NCI-H187 (cell line): ENCODE measurements at places on chromosomes 13 and 19.

DNA sequence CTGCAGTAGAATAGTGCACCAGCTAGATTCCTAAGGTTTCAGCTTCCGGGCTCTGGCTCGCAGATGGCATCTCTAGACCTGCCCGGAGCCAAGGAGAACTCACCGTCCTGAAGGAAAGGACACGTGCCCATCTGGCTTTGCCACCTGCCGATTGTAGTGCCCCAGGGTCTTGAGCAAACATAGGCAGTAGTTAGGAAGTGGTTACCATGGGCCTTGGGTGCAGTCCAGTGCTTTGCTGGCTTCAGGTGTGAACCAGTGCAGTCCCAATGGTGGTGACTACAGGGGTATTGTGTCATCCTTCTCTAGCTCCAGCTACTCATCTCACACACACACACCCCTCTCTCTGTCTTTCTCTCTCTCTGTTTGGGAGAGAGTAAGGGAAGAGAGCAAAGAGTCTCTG is 61.4 kb upstream of the TEX29 start:
- no peak for DNase-seq

DNA sequence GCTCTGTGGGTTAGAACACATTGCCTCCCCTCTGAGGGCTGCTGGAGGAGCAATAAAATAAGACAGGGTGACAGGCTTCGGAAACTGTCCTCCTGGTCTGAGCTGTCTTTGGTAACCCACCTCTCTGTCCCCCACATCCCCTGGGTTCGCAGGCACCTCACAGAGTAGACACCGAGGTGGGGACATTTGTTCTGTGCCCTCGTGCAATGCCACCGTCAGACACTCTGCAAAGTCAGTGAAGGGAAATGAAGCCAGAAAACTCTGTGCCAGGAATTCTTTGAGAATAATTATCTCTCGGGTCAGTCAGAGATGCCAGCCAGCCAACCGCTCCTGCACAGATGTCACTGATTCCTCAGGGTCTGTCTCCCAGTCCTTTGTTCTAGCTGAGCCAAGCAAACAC is 493.6 kb downstream of the FOXO1 start:
- DNase-seq, result no peak

DNA sequence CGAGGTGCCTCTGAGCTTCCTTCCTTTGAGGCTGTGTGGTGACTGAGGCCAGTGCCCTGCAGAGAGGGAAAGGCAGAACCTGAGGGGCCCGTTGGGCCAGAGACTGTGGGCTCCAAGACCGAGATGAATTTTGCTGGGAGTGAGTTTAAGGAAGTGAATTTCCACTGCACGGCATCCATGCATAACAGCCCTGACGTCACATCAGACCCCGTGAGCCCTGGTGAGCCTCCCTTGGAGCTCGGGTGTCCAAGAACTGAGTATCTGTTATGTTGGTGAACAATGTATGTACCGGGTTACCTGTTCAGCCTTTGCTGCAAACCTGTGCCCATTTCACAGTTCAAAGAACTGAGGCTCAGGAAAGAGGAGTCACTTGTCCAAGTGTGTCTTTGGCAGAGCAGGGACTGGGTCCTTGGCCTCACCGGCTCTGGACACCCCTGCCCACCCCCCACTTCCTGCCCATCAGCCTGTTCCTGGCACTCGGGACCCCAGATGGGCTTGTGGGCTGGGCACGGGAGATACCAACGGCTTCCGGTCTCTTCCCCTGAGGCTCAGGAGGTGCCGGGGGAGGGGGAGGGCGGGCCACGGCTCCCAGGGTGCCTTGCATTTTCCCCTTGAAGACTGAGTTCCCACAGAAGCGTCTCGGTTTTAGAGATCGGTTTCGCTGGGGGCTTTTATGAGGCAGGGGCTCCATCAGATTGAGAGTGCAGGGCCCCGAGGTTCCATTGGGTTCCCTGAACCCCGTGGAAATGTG is 33.7 kb downstream of the NFILZ start:
- no peak for DNase-seq

DNA sequence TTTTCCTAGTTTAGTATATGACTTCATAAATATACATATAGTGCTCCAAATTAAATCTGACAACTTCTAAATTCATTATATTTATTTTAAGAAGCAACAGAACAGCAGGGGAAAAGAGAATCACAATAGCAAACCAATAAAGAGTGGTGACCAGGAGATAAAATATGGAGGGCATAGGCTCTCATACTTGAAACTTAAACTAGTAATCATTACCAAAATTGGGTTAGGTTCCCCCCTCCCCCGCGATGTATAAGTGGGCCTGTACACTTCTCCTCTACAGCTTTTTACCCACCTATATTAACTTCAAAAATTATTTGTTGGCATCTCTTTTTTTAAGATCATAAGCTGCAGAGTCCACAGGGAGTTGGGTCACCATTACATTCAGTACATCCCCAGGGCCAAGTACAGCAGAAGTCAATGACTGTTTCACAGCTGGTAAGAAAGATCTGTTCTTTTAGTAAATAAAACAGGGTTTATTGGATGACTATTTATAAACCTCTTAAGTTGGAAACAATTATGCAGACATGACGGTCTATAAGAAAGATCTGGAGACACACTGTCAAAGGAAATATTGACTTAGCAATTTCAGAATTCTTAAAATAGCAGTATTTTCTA is 29.4 kb downstream of the KLF12 start:
- DNase-seq, result no peak

DNA sequence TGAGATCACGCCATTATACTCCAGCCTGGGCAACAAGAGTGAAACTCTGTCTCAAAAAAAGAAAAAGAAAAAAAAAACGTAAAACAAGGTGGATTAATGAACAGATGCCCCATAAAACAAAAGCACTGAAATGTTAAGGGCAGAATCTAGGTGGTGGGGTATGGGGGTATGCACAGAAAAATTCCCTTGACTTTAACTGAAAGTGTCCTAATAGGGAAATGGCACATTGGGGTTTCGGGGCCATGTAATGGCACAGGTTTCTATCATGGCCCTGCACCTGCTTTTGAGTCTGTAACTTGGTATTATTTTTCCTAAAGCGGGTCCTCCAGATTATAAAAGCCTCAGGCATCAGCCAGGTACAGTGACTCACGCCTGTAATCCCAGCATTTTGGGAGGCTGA is 16.2 kb downstream of the NOP53 start:
- no peak for DNase-seq

GRCh38 chr13:64371461-64371860 is 2858.7 kb downstream of the PCDH9 start:
- no peak for DNase-seq

DNA sequence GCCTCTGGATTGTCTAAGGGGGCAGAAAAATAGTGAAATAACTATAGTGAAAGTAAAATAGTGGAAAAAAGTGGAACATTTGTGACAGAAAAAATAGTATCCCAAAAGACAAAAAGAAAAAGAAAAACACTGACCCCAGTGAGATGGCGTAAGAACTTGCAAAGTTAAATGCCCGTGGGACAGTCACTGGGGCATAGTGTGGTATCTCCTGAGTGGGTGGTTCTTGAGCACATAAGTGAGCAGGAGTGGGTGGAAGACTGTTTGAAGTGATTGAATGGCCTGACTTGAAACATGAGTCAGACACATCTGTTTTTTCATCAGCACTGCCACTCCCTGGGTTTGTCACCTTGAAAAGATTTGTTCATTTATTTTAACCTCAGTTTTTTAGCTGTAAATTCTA is 2.5 kb downstream of the ZNF430 start:
- no peak for DNase-seq

DNA sequence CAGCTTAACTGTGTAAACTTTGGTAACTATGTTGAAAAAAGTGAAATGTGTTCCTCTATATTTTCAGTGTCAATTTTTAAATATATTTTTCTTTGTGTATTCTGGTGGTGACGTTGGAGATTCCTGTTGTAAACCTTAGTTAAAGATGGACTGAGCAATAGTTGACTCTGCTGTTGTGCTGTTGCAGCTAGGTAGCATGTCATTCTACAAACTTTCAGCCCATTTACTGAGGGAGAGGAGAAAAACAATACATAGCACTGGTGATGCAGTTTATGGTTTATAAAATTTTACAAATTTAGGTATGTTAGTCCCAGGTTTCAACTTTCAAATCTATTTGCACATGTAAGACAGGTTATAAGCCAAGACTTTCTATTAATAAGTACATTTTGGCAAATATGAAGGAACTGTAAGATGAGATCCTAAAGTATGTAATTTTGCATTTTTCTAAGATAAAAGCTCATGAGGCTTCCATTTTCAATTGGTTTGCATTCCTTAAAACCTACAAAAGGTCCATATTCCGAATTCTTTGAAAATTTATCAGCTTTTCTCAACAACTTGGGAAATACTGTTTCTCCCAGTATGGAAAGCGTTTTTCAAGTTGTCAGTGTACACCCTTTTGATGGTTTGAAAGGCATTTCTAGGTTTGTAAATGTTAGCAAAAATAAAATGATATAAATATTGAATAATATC is 1.5 kb downstream of the NDFIP2 start:
- DNase-seq, result no peak

DNA sequence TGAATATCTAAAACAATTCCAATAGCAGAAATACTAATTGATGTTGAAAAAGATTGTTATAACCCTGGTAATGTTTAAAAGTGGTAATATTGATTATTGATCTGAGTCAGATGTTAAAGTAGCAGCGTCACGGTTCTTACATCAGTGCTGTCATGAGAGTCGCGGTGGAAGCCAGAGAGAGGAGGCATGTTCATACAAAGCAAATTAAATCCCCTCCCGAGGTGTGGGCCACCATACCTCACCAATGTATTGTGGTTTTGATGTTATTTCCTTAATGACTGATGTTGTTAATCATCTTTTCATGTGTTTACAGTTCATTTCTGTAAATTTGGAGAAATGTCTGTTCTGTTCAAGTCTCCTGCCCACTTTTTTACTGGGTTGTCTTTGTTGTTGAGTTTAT is 11.2 kb downstream of the ZNF317 start:
- no peak for DNase-seq

DNA sequence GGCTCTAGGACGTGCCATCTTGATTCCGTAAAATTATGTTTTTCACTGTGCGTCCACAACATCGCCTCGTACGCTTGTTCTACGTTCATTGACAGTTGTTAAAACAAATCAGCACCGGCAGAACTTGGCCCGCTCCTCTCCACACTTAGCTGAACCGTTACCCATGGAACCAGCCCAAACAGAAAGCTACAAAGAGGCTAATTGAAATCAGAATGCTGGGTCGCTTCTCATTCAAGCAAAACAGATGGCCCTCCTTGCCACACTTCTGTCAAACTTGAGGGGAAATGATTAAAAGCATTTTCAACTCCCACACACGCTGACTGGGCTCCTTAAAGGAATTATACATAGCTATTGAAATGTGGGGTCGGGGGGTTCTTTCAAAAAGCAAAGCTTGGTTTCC is 71.6 kb downstream of the TM9SF2 start:
- no peak for DNase-seq

- no peak for DNase-seq
Measured at GRCh38 chr13:109152941-109153340, 523.5 kb downstream of the MYO16 start.

DNA sequence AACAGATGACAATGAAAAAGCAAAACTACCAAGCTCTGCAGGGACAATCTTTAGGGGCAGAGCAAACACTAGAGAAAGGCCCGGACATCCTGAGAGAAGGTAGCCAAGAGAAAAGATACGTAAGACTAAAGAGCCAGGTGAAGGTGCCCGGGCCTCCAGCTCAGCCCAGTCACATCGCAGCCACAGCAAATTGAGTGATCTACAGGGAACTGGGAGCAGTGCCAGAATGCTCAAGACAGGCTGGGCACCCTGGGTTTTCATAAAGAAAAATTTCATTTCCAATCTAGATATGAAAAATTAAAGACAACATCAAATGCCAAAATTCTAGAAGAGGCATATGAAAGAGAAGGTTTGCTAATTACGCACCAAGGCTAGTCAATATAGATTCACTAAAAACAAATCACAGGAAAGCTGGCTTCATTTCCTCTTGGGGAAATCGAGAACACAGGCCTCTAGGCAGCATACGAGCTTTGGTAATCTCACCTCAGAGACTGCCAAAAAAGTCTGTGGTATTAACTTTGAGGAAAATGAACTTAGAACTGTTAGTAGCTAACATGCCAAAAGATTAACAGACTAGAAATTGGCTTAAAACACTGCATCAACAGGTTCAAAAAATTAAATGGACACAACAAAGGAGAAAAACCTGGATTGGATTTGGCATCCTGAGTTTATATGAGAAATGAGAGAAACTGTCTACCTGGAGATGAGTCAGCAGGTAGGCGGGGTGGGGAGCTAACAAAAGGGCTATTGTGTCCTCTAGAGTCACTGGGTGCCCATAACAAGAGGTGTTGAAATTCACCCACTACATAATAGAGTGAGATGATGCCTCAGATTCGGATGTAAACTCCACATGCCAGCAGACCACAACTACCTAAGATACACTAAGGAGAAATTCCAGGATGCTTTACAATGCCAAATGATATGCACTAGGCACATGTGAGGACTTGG is 6.6 kb downstream of the ANKRD10 start:
- DNase-seq, result no peak

DNA sequence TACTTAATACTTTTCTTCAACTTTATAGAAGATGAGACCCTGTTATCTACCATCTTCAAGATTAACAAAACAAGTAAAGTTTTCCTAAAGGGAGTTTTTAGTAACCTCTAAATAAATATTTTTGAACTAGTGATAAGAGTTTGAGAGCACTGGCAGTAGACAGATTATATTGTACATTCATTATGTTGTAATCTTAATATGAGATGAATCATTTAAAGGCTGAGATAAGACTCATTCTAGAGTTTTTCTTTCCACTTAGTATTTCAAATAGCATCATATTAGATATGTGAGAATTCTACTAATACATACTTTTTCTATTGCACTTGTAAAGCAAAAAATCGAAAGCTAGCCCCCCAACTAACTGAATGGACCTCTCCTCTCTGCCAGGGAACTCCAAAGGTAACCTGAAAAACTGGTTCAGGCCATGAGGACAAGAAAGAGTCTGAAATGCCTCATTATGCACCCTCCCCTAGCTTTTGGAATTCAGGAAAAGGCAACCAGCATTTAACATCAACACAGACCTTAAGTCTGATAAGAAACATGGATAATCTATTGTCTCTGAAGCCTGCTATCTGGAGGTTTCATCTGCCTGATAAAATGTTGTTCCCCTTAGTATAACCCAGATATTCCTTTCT is 875.4 kb upstream of the SLC10A2 start:
- DNase-seq, result no peak

DNA sequence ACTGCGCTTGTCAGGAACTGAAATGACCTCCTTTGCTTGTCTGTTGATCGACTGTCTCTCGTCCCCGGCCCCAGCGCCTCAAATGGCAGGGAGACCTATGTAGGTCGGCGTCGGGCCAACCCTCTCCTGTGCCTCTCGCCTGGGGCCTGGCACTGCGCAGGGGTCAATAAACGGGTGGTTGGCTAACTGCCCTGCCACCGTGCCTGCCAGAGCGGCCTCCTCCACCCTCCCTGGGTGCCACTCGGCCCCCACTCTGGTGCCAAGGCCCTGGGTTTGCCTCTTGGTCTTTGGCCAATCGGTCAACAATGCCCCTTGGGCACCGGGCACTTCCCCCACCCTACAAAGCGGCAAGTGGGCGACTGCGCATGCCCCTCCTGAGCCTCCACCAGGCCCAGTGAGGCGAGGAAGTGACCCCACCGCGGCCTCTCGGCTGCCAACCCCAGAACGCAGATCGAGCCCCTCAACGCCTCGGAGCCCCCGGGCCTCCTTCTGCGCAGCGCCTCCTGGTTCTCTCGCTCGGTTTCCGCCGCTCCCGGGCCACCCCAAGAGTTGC is 1.1 kb downstream of the KEAP1 start:
- no peak for DNase-seq
